ENCODE measurements at places on chromosomes 7 and 10.

DNA sequence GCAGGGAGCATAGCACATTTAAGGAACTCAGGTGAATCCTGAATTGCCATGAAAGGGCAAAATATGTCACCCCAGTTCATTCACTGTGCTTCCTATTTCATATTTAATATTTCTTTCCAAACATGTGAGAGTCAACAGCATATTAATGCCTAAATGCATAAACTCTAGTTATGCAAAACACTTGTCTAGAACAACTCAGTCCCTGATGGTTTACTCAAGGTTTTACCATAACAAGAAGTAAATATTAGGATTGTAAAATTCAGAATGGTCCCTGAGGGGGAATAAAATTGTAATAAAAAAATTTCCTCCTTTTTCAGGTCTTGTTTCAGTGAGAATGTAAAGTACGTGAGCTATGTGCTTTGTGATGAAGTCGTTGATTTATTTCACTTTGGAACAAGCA is 51.7 kb upstream of the SEPHS1 start:
- DNase-seq: no peak

- no peak for DNase-seq
These were observed 78.4 kb downstream of the LYZL2 start for GRCh38 chr10:30550967-30551815.

- DNase-seq: no peak
These were observed 7.8 kb downstream of the ELMO1 start for GRCh38 chr7:37440738-37441385.

DNA sequence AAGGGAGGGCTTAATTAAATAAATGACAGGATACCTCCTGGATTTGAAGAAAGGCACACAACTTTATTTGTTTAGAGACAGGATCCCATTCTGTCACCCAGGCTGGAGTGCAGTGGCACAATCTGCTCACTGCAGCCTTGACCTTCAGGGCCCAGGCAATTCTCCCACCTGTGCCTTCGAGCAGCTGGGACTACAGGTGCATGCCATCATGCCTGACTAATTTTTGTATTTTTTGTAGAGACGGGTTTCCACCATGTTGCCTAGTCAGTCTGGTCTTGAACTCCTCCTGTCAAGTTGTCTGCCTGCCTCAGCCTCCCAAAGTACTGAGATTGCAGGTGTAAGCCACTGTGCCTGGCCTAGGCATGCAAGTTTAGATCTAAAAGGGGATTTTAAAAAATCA is 272.7 kb upstream of the MBL2 start:
- DNase-seq: no peak

- peak; percentile 15 for DNase-seq
These were observed 416.8 kb downstream of the GALNT17 start for GRCh38 chr7:71548746-71549145.

- peak; percentile 24 for DNase-seq
These were observed 24.5 kb downstream of the CRCP start for GRCh38 chr7:66138994-66139752.

DNA sequence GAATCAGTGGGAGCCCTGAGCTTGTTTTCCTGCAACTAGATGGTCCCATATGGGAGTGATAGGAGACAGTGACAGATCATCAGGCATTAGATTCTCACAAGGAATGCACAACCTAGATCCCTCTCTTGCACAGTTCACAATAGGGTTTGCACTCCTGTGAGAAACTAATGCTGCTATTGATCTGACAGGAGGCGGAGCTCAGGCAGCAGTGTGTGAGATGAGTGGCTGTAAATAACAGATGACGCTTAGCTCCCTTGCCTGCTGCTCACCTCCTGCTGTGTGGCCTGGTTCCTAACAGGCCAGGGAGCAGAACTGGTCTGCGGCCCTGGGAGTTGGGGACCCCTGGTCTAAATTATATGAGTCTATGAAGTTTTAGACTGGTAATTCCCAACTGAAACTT is 3.9 kb downstream of the MIOS start:
- DNase-seq: no peak

DNA sequence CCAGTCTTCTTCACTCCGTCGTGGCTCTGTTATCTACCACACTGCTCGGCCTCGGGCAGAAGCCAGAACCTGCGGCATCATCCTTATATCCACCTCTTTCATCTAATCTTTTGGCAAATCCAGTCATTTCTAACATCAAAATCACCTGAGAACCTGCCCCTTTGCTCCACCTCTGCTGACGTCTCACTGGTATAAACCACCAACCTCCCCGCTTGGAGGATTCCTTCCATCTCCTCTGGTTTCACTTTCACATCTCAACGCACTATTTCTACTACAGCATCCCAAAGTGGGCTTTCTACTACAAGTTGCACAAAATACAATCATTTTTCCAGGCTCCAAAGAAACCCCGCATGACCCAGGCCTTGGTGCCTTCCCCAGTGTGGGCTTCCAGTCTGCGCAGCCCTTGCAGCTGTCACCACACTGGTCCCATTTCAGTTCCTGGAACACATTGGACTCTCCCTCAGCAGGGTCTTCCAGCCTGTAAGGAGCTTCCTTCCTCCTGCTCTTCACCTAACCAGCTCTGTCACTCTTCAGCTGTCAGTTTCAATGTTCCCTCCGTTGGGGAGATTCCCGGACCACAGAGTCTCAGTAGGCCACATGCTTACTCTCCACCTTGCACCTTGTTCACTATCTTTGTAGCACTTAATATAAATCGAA is 85.0 kb downstream of the PRKCQ start:
- peak; percentile 41 for DNase-seq

- DNase-seq: no peak
These were observed 582 bp downstream of the TPST1 start for GRCh38 chr7:66205741-66206090.

DNA sequence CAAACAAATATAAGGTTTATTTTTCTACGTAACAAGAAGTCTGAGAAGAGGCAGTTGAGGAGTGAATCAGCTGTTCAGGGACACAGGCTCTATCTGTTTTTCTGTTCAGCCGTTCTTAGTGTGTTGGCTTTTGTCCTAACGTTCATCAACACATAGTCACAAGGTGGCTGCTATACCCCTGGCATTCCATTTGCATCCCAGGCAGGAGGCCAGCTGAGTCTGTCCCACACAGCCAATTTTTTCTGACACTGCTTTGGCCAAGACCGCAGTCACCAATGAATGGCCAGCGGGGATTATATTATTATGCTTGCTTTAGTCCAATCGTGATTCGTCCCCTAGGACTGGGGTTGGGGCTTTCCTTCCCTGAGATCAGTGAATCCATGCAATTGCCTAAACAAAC is 143.4 kb upstream of the CHST15 start:
- DNase-seq: peak; percentile 67

DNA sequence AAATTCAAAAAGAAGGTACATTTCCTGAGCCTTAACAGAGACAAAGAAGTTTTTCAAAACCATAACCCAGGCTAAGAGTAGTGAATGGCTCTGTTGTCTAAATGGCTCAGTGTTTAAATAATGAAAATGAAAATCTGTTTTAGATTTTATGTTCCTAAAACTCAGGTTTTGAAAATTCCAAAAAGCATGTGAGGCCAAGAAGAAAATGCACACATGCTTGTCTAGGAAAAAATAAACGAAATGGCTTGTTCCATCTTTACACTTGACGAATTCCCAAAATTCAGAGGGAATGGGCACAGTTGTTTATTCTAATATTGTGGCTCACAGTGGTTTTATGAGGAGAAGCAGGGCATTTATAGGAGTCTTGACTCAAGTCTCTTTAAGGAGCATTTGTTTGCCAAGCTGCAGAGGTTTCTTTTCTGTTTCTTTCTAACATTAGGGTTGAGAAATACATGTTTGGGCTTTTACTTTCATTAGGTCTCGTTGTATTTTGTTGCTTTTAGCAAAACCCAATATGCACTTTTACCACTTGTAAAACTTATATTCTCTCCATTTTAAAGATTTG is 527.6 kb upstream of the ANKRD30A start:
- DNase-seq: no peak

GRCh38 chr10:59508296-59508695 is 145.9 kb upstream of the FAM13C start:
- DNase-seq: peak; percentile 25

GRCh38 chr7:25109276-25109675 is 15.8 kb downstream of the CYCS start:
- DNase-seq: no peak

DNA sequence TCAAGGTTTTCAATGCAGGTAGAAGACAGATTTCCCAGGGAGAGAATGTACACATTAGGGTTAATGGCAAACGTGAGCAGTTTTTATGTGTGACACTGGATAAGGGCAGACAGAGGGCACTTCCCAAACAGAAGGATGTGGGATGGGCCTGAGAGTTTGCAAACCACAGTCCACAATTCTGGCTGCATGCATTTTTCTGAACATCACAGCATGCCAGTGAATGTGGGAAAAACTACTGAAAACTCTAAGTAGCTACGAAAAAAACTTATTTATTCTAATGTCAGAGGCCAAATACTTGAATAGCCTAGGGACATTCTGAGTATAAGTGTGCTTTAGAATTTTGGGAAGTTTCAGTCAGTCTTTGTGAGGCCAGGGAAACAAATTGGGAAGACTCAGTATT is 145.9 kb downstream of the NRCAM start:
- DNase-seq: peak; percentile 24

- no peak for DNase-seq
These were observed 427.1 kb upstream of the GALNT17 start for GRCh38 chr7:70704831-70705346.

DNA sequence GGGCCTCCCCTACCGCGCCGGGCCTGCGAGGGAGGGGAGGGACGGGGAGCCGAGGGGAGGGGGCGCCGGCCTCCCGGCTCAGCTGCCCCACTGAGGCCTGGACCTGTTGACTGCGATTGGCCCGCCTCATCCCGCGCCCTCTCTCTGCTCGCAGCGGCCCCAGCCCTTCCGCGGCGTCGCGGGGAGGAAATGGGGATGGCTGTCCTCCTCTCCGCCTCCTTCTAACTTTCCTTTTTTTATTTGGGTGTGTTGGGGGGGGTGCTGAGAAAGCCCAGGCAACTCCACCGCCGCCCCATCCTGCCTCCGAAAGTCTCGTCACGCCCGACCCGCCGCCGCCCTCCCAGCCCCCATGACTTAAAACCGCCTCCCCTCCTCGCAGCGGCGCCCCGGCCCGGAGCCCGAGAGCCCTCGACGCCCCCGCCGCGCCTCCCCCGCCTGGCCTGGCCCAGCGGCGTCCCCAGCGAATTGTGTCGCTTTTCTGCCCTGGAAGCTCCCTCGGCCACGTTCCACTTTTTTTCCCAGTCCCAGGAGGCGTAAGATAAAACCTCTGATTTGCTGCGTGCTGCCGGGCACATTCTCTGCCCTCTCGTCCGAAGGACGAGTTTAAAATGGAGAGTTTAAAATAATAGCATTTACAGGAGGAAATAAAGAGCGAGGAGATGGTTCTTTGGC is 842 bp upstream of the SKIDA1 start:
- peak; percentile 88 for DNase-seq

- no peak for DNase-seq
These were observed 26.6 kb upstream of the FAM180A start for GRCh38 chr7:135775230-135775629.

- peak; percentile 69 for DNase-seq
These were observed 247.4 kb downstream of the ELMO1 start for GRCh38 chr7:37201003-37201875.

DNA sequence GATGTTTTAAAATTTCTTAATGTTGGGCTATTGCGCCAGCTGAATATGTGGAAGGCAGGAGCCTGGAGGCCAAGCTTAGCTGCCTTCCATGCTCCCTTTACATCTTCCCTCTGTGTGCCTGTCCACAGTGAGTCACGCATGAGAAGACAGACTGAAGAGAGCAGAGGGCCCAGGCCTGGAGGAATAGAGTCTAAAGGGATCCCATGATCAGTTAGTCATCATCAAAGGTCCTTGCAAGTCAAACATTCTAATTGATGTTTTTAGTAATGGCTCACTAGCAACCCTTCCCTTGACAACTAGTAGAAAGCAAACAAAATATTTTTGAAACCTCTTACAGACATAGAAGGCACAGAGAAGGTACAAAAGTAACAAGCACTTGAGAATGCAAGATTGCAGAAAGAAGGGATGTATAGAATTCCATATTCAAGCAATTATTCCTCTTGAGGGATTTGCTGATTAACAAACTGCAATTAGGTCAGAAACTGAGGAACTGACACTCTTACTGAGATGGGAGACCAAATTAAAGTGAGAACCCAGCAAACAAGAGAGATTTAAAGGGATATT is 30.7 kb upstream of the APBB1IP start:
- peak; percentile 95 for DNase-seq

GRCh38 chr7:50369143-50370026 is 64.9 kb downstream of the IKZF1 start:
- peak; percentile 36 for DNase-seq
